ENCODE measurements at places on chromosomes 6 and 20. TPM values are rescaled to one million over a fixed set of nuclear protein-coding genes. Genes with fewer than 3 reads are reported as not detected.

- no peak for DNase-seq
Measured at GRCh38 chr6:154352898-154353585, 3.6 kb downstream of the IPCEF1 start.

GRCh38 chr6:157020398-157020797 is 243.2 kb downstream of the ARID1B start:
- no peak for DNase-seq

- DNase-seq = no peak
Measured at GRCh38 chr20:53921443-53921973, 148.9 kb downstream of the BCAS1 start.

DNA sequence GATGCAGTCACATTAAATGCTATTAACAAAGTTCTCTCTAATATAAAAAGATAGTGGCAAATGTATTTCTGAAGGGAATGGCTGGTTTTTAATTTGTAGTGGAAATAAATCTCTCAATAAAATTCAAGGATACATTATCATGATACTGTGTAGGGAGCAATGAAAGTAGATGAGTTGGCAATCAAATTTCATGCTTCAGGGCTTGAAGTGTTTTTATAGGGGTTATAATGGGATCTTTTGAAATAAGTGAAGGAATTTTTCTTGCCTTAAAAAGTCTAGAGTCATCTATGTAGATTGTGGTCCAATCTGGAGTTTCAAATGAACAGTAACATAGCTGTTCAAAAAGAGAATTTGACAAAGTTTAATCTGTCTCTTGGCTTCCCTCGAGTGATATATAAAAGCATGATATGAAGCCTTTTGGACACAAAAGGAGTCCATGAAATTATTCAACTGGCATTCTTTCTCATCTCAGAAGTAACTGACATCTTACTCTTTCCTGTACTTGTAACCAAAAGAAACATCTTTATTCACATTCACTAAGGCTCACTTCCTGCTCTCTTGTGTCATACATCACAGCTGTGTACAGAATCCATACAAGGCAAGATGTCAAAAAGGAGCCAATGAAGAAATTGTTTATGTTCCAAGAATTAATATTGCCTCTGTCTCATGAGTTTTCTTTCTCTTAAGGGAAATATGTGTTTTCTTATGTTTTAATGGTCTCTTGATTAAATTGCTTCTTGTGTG is 591.0 kb upstream of the GJE1 start:
- DNase-seq = no peak

DNA sequence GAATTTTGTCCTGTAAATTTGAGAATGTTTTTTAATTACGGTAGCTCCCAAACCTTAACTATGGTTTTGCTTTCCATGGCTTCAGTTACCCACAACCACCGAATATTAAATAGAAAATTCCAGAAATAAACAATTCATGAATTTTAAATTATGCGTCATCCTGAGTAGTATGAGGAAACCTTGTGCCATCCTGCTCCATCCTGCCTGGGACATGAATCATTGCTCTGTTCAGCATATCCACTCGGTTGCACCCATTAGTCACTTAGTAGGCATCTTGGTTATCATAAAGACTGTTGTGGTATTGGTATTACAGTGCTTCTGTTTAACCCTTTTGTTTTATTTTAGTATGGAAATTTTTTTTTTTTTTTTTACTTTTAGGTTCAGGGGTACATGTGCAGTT is 39.7 kb downstream of the KCNS1 start:
- peak; percentile 94 for DNase-seq

DNA sequence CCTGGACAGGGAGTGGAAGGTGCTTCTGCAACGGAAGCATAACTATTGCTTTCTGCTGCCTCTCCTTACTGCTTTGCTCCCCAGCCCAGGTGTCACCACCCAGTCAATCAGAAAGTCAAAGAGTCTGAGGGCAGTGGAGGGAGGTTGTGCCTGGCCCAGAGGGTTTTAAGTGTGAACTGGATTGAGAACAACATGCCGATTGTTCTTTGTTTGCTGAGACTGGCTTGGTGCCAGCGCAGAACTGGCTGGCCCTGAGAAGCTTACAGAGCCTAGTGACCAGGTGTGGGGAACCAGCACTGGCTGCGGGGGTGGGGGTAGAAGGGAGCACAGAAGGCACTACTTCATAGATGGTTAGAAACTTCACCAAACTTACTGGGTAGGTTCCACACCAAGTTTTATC is 31.1 kb upstream of the ENPP4 start:
- peak; percentile 72 for DNase-seq

DNA sequence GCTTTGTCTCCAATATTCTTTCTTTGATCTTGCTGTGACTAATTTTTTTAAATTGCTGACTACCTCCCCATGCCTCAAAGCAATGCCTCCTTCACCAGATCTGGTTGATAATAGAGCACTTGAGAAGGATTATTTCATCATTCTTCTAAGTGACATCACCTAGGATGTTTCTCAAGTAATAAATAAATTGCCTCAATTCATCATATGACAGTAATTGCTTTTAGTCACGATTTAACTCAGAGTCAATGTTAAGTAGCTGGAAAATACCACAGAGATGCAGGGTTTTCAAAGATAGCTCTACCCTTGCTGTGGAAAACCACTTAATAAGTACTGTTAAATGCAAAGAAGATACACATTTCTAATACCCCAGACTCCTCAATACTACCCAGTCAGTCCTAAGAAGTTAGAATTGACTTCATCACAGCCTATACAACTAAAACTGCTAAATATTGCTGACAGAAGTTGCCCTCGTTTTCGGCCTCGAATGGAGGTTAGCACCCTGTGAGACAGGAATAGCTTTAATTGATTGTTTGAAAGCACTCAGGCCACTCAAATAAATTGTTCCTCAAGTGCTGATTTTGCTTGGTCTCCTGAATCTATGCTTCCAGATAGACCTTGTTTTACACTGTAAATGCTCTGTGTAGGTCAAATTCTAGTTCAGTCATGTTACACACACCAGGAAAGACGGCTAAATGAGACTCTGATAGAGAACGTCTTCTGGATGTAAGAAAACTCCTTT is 640.6 kb upstream of the CHD6 start:
- no peak for DNase-seq

- DNase-seq = no peak
Measured at GRCh38 chr6:138562691-138563090, 63.4 kb upstream of the NHSL1 start.

DNA sequence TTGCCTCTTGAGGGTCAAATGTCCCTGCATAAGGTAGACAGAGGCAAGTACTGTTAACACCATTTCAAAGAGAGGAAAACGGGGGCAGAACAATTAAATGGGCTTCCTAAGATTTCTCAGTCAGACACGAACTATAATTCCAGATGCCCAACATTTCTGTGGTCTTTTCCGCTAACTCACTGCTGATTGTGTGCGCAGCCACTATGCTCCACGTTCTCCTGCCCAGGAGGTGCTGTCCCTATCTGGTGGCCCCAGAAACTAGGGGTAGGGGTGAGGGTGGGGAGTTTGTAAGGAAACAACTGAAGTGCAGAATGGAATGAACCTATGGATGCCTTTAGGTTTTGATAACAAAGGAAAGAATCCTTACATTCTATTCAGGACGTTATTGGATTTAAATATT is 86.1 kb upstream of the BACH2 start:
- no peak for DNase-seq

DNA sequence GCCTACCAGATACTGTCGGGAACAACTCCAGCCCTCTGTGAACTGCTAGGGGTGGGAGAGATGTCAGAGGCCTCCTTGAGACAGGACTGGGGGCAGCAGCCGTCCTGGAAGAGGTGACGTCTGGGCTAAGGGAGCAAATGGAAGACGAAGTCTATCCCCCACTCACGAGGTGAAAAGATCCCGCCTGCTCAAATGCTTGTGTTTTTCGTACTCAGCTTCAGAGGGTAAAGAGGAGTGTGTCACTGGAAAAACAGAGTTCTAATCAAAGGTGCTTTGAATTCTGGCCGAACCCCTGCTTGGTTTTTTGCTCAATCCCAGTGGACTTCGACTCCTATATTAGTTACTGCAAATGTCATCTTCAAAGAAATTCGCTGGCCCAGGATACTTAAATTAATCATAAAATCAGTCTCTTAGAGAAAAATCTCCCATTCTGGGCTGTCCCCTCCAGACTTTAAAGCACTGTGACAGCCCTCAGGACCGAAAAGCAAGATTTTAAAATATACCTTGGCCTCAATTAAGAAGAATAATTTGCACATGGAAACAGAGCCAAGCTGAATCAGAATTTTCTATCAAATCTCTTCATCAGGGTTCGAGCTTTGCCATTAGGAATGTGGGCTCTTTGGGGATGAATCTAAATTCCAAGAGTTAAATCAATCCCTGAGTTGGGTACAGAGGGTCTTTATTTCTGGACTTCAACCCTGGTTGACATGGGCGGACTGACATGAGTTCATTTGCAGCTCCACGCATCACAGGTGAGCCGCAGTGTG is 61.8 kb upstream of the AFDN start:
- no peak for DNase-seq

GRCh38 chr20:47952023-47952564 is 166.8 kb upstream of the SULF2 start:
- DNase-seq = no peak

DNA sequence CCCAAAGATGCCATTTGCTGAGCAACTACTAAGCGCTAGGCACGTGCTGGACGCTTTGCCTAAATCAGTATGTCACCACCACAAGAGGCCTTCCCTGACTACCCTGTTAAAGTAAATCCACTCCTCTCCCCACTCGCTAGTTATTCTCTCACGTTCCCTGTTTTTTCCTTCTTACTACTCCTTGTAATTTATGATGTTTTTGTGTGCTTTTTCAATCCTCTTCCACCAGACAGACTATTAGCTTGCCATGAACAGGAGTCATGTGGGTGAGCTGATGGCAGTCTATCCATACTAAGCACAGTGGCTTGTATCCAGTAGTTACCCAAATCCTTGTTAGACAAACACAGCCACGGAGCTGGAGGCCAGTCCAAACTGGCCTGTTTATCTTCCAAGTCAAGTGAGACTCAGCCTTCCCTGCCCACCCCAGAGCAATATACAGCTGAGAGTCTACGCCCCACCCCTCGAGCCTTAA is 41.2 kb downstream of the C6orf132 start:
- DNase-seq = peak; percentile 47

DNA sequence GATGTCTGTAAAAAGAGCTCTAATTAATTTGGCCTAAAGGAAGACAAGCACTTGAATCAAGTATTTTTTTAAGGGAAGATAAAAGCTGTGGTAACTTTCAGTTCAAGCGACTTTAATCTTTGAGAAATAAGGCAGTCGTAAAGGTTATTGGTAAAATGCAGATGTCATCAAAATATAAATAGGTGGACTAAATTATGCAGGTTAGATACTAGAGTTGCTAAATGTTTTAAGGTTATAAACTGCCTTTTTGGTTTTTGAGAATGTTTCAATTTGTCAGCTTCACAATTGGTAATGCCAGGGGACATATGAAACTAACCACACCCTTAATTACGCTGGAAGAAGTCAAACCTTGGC is 159.5 kb upstream of the OLIG3 start:
- no peak for DNase-seq

GRCh38 chr6:157952861-157953351 is 28.8 kb upstream of the SYNJ2 start:
- peak; percentile 24 for DNase-seq

- peak; percentile 96 for DNase-seq
Measured at GRCh38 chr6:44309092-44309491, 4.1 kb downstream of the AARS2 start.

DNA sequence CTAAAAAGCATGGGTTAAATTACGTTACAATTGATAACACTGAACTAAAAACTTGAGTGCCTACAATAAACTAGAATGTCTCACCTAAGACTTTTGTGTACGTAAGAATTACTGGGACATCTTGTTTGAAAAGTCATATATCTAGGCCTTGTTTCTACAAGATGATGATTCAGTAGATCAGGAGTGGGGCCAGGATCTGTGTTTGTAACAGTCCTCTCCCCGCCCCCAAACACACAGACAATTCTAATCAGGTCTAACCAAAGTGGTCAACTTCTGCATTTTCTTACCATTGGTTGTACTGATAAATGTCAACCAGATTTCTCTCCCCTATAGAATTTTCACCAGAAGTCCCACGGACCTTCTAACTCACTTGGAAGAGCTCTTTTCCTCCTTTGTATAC is 56.9 kb downstream of the RAMACL start:
- DNase-seq = no peak

GRCh38 chr20:50308513-50309279 is 118.1 kb downstream of the CEBPB start:
- peak; percentile 96 for DNase-seq

GRCh38 chr6:133546098-133546497 is 304.9 kb downstream of the EYA4 start:
- no peak for DNase-seq

GRCh38 chr6:138404666-138405337 is 779 bp downstream of the HEBP2 start:
- DNase-seq = peak; percentile 18

- no peak for DNase-seq
Measured at GRCh38 chr6:84920021-84920420, 155.6 kb upstream of the TBX18 start.

DNA sequence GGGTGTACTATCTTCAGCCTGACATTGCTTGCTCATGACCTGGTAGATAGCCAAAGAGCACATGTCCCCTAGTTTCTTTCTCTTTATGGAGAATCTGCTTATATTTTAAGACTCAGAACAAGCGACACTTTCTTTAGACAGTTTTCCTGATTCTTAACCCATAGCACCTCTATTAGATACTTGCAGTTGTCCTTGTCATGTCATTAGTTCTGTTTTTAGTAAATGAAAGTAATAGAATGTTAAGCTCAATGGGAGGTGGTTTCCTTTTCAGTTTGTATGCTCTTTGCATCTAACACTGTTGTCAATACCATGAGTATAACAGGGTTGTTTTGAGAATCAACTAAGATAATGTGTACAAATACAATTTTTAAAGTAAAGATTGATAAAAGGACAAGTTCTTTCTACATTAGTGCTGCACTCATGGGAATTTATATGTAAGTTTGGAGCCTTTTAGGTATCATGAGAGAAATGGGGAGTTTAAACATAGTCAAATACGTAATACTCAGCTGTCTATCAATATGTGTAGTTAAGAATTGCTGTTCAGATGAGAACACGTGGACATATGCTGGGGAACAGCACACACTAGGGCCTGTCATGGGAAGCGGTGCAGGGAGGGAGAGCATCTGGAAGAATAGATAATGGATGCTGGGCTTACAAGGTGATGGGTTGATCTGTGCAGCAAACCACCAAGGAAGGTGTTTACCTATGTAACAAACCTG is 124.3 kb downstream of the GRM1 start:
- DNase-seq = no peak

DNA sequence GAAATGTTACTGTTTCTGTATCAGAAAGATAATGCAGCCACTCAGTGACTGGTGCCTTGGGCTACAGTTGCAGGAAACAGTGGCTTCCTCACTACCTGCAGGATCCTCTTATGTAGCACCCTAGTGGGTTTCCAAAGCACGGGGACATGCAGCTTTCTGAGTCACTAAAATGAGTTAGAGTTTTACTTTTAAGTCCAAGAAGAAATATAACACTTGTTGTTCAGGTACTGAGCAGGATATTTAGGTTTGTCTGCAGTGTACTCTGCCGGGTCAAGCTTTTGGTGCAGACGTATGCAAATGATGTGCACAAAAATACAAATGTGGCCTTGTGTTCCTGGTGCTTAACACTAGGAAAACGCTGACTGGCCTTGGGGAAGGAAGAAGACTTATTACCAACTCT is 22.0 kb downstream of the ACSS1 start:
- no peak for DNase-seq

GRCh38 chr6:144583614-144583954 is 298.4 kb downstream of the UTRN start:
- DNase-seq = no peak

MUC21 gene
- total RNA-seq = not detected

PPP1R16B gene
- total RNA-seq = not detected

TDRD6 gene
- 0.09 TPM for total RNA-seq

FAM209B gene
- not detected for total RNA-seq

MLIP gene
- total RNA-seq = 0.33 TPM

PARD6B gene
- total RNA-seq = 7.7 TPM

DNAH8 gene
- total RNA-seq = 0.02 TPM

RSPO3 gene
- not detected for total RNA-seq

SLC13A3 gene
- 5.3 TPM for total RNA-seq
